Endothelial cell of umbilical vein (primary cell): ENCODE measurements at places on chromosomes 12 and 14. TPM values are rescaled to one million over a fixed set of nuclear protein-coding genes. Genes with fewer than 3 reads are reported as not detected.

GRCh38 chr12:6052206-6052939 lies 72.1 kb downstream of the VWF start:
- DNase-seq: peak; percentile 47

DNA sequence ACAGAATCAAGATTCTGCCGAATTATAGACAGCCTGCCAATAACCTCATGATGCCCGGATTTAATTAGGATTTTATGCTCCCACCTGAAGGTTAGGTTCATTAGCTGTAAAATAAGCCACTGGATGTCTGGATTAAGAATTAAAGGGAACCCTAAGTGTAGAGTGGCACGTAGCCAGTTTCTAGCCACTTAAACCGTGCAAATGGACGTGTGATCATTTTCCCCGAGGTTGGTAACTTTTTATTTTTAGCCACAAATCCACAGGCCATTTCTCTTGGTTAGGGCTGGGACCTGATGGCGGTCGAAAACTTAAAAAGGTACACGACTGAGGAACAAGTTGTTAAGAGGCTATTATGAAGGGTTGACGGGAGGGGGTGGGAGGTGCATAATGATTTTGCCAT lies 127.3 kb upstream of the TMPO start:
- no peak for DNase-seq

DNA sequence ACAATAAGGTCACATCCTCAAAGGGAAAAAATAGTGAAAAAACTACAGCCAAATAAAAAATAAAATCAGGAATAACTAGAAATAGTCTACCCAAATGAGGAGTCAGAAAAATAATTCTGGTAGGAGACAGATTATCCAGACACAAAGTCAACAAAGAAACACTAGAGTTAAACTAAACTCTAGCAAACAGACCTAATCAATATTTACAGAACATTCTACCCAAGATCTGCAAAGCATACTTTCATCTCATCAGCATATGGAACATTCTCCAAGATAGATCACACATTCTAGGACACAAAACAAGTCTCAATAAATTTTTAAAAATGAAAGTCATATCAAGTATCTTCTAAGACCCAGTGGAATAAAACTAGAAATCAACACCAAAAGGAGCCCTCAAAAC lies 20.4 kb upstream of the TSPAN8 start:
- no peak for DNase-seq

GRCh38 chr12:75982979-75983660 lies 48.5 kb downstream of the PHLDA1 start:
- DNase-seq: no peak

DNA sequence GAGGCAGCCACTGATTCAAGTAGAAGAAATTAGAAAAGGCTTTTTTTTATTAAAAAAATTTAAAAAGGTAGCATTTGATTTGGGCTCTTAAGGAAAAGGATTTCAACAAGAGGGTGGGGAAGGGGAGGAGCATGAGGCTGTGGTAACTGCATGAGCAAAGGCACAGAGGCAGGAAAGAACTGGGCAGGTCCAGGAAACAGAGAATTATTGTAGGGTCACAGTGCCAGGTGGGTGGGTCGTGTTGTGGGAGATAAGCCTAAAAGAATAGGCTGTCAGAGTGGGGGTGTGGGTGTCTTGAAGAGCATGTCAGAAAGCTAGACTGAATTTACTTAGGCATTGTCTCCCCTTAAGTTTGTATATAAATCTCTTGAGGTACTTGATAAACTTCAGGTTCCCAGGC lies 7.8 kb downstream of the LIMA1 start:
- DNase-seq: peak; percentile 87

- peak; percentile 84 for DNase-seq
Observed at GRCh38 chr14:99415496-99416281, 65.0 kb downstream of the SETD3 start.

DNA sequence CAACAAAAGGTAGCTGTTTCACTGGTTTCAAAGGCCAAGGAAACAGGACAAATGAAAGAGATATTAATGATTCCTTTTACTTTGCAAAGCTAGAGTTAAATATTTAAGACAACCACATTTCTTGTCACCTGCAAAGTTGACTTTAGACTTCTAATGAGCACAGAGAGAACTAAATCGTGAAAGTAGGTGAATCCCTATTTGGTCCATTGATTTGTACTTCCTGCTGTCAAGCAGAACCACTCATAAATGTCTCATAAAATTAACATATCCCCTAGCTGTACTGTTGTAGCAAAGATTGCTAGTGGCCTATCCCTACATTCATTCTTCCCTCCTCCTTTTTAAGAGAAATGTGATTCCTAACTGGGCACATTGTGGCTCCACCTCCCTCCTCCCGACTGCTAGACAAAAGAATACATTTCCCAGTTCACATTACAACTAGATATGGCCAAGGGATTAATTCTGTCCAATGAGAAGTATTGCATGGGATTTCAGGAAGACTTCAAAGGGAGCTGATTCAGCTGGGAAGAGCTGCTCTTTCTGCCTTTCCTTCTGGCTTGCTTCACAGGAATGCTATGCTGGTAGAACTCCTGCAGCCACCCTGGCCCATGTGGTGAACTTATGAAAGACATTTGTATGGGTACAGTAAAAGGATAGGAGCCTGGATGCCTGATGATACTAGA lies 227.5 kb upstream of the ABCD2 start:
- no peak for DNase-seq

- no peak for DNase-seq
Observed at GRCh38 chr14:32941668-32942065, 3.0 kb downstream of the NPAS3 start.

- DNase-seq: no peak
Observed at GRCh38 chr12:113844495-113845210, 121.5 kb downstream of the RBM19 start.

DNA sequence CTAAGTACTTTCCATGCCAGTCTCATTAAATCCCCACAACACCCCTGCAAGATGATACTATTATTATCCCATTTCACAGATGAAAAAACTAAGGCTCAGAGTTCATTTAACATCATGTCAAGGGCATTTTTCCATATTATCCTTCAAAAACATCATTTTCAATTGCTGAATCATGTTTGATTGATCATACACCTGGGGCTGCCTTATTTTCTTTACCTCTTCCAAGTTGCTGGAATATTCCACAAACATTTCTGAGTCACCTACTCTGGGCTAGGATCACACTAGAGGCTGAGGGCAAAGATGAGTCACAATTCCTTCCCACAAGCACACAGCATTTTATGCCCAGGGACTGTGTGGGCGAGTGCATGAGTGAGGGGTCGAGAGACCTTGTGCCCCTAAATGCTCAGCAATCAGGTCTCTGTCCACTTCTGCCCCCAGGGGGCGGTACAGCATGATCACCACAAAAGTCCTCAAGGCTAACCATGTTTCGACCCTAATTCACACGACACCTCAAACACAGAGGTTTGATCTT lies 14.1 kb upstream of the TMEM119 start:
- peak; percentile 58 for DNase-seq

- DNase-seq: no peak
Observed at GRCh38 chr12:47601071-47601470, 104.8 kb downstream of the RPAP3 start.

GRCh38 chr12:105927564-105927963 lies 211.2 kb downstream of the NUAK1 start:
- no peak for DNase-seq

- DNase-seq: no peak
Observed at GRCh38 chr14:98886982-98887381, 385.0 kb downstream of the BCL11B start.

- DNase-seq: no peak
Observed at GRCh38 chr12:78457938-78458337, 406.6 kb upstream of the SYT1 start.

GRCh38 chr12:48184549-48184922 lies 1.1 kb downstream of the CCDC184 start:
- no peak for DNase-seq

- peak; percentile 79 for DNase-seq
Observed at GRCh38 chr12:45304514-45305178, 88.8 kb downstream of the ANO6 start.

- DNase-seq: no peak
Observed at GRCh38 chr12:46830731-46831334, 5.0 kb upstream of the SLC38A4 start.

GRCh38 chr12:1720494-1720893 lies 29.6 kb downstream of the ADIPOR2 start:
- DNase-seq: no peak

- DNase-seq: no peak
Observed at GRCh38 chr12:67780580-67781084, 132.1 kb downstream of the DYRK2 start.

Gene PLEKHD1
- not detected in 2 replicates for total RNA-seq

Gene TBX3
- total RNA-seq: 1.1 and 2.0 TPM in 2 replicates

Gene FGF23
- total RNA-seq: not detected in 2 replicates

Gene RNASE3
- not detected in 2 replicates for total RNA-seq

Gene PMEL
- total RNA-seq: 0.42 and 0.51 TPM in 2 replicates

Gene ADAMTS20
- not detected in 2 replicates for total RNA-seq

Gene OXA1L
- 200 and 212 TPM in 2 replicates for total RNA-seq

Gene MSRB3
- 59.3 and 63.7 TPM in 2 replicates for total RNA-seq
